ENCODE measurements at places on chromosomes 16 and 17.

DNA sequence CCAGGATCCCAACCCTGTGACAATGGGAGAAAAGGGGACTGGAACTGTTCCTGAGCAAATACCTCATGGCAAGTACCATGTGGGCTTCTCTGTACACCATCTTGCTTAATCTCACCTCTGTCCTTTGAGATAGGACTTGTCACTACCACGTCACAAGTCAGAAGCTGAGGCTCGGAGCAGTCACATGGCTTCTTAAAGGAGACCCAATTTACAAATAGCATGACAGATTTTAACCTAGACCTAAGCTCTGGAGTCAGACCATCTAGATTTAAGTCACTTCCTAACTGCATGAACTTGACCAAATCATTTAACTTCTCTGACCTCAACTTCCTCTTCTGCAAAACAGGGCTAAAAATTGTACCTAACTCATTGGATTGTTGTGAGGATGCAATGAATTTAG, 36.0 kb upstream of the CCL1 start:
- no peak for DNase-seq

DNA sequence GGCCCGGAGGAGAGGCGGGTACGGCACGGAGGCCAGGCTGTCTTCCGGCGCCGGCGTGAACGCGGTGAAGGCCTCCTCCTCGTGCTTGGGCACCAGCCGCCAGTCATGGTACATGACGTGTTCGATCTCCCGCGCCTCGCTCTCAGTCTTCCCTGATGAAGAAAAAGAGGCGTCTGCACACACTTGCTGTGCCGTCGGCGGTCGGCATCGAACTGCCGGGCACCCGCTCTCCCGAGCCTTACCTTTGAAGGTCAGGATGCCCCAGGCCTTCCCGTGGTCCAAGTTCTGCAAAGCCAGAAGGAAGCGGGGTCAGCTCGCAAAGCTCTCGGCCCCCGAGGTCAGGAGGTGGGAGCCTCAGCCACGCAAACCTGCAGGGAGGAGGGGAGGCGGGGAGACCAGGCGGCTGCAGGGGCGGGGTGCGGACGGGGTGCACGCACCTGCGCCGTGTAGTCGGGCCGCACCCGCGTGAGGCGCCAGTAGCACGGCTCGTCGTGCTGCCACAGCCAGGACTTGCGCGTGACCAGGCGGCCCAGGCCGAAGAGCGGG, at the start of gene EME2:
EME2 (plus strand) TSS at position 449 of the 546 bp plus-strand sequence. CDS start 418 bp downstream, outside the sequence.
- DNase-seq: no peak

GRCh38 chr16:89420204-89420603, 70.2 kb downstream of the ANKRD11 start:
- DNase-seq: no peak

DNA sequence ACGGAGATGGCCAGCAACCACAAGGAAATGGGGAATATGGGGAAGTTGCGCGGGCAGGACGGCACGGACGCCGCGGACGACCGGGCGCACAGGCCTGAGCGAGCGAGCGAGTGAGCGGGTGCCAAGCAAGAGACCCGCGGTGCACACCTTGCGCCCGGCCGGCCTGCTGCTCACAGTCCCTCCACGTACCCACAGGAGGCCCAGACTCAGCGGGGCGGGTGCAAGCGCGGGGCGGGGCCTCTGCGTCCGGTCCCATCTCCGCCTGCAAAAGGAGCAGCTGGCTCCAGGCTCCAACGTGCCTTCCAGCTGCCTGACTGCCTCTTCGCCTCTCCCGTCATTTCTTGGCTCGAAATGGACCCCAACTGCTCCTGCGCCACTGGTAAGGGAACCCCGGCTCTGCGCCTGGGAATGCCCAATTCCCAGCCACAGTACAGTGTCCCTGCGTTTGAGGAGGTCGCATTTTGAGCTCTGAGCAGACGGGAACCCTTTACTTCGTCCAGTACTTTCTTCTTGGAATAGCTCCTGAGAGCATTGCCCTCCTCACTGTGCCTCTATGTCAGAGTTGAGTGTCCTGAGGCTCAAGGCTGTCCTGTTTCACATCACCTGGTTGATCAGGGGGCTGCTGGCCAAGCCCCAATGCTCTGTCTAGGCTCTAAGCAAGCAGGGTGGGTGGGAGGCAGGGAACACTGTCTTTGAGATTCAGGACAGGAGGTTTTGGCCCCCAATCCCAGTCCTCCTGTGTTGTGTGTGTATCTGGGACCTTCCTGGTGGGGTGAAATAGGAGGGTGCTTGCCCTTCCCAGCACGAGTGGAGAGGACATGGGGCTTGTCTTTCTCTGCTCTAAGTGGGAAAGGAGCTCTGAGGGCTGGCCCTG, 8.1 kb upstream of the MT1E start:
- DNase-seq: no peak

- peak; percentile 9 for DNase-seq
Observed at GRCh38 chr17:69828087-69828486, 246.9 kb upstream of the KCNJ16 start.

GRCh38 chr17:12523244-12523643, 142.4 kb upstream of the MYOCD start:
- no peak for DNase-seq

- DNase-seq: no peak
Observed at GRCh38 chr17:46736100-46736499, 82.4 kb downstream of the WNT3 start.

- DNase-seq: no peak
Observed at GRCh38 chr17:50534222-50534978, 1.9 kb downstream of the EPN3 start.

DNA sequence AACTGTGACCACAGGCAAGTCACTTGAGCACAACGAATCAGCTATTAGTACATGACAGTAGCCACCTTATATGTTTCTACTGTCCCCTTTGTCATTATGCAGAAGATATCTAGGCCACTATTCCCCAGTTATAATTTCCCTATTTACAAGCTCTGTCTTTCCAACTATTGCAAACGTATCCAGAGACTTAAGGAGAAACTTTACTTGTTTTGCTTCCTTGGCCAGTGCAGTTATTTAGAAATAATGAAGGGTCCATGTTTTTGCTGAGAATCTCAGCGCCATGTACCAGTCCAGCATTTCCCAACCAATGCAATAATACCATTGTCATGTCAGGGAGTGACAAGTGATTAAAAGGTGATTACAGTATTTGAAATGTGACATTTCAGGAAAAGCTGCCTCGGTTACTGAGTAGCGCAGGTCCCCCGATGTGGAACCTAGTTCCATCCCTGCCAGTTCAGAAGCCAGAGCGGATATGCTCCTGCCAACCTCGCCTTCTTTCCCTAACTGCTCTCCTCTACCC, 743 bp downstream of the ZNF624 start:
- no peak for DNase-seq

DNA sequence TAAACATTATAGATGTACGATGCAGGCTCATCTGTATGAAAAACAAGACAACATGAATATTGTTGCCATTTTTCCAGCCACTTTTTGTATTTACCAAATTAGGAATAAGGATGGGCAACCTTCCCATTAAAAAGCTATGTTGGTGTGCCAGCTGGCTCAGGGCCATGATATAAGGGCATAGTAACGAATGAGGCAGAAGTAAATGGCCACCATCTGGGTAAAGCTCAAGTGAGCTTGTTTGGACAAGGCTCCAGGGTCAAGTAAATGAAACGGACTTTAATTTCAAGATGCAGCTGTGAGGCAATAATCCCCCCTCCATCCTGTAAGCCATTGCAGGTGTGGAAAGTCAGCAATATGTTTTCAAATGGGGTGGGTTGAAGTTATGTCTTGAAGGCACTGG, 930.9 kb upstream of the CDH8 start:
- DNase-seq: no peak

- DNase-seq: no peak
Observed at GRCh38 chr17:13352747-13353415, 248.8 kb downstream of the HS3ST3A1 start.

DNA sequence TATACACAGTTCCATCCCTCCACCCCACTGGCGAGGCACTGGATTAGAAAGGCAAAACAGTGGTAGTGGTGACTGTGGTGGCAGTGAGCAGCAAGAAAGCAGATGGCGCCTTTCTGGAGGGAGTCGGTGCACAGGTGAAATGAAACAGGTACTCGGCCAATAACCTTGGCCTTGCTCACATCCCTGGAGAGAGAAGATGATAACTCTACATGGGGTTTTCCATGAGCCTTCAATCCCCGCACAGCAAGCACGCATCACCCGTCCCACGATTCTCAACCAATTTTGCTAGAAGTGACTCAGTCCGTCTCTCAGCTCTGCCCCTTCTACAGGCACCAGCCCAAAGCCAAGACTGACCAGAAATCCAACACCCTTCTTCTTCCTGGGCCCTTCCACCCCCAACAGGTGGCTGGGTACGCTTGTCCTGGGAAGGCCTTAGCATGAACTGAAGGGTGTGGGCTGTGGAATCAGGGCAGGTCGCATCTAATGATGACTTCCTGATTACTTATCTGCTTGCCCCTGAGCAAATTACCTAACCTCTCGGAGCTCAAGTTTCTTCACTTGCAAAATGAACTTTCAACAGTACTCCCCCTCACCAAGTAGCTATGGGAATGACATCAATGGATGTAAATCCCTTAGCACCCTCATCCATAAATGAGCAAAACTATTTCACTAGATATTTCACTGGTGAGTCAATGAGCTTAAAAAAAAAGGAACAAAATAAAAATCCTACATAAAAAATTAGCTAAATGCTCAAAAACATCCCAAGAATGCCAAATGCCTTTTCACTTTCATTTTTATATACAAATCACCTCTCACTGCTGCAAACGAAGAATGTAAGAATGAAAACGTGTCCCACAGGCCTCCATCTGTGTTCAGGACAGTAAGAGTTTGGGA, 18.0 kb downstream of the XPO6 start:
- DNase-seq: no peak

- no peak for DNase-seq
Observed at GRCh38 chr17:10429421-10430045, 7.8 kb upstream of the MYH8 start.

- no peak for DNase-seq
Observed at GRCh38 chr17:6067060-6067459, 3.1 kb upstream of the WSCD1 start.

- peak; percentile 73 for DNase-seq
Observed at GRCh38 chr16:89442990-89443726, 47.2 kb downstream of the ANKRD11 start.

DNA sequence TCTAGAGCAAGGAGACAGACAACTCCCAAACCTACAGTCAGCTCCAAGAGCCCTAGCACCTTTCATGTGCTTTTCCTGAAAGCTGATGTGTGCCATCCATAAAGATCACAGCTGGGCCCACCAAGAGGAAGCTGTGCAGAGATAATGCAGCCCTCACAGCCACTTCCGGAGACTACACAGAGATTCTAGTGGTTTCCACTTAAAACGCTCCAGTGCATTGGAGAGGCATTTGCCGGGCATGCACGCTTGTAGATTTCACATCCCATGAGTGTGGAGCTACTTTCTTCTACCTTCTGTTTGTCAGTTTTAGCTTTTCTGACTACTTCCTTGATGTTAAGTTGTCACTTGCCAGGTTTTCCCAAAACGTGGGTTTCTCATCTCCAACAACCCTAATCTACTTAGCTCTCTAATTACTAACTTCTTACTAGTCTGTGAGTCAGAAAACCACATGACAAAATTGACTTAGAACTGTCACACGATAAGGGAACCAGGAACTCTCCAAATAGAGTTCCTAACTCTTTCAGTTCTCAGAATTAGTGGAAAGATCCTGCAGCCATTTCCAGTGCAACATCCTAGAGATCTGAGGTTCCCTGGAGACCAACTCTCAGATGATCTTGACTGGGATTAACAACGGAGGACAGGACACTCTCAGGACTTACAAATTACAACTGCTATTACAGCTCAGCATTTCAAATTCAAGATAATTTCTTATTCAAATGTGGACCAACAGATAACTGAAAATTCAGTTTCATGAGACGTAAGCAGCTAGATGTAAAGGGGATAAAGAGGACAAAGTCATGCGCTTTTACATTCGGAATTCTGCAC, 28.6 kb downstream of the PMP22 start:
- no peak for DNase-seq

DNA sequence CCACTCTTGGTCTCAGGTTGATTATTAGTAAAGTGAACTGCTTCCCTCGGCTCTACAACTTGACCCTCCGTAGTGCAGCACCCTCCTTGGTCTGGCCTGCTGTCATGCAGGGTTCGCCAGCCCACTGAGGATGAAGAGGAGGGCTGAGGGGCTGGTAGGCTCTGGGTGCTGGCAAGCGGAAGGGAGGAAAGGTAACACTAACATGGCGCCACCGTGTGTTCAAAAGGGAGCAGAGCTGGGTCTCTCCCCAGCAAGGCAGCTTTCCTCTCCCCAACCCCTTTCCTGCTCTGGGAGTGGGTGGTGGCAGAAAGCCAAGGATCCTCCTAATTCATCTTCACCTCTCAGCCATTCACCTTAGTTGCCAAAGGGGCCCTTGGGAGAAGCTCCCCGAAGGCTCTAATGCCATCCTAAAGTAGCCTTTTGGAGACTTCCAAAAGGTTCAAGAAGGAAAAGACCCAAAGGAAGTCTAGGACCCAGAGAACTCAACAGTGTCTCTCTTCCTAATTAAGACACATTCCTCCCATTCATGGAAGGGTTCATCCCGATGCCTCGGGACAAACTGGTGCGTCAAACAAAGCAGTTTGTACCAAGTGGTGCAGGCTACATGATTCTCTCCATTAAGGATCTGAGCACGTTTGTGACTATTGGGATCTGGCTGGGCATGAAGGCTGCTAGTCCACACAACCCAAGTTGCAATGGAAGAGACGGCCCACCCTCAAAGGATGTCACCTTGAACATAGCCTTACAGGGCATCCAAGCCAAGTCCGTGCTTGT, 90.8 kb upstream of the TOB1 start:
- DNase-seq: no peak

GRCh38 chr16:13322336-13322735, 420.9 kb downstream of the SHISA9 start:
- DNase-seq: no peak

DNA sequence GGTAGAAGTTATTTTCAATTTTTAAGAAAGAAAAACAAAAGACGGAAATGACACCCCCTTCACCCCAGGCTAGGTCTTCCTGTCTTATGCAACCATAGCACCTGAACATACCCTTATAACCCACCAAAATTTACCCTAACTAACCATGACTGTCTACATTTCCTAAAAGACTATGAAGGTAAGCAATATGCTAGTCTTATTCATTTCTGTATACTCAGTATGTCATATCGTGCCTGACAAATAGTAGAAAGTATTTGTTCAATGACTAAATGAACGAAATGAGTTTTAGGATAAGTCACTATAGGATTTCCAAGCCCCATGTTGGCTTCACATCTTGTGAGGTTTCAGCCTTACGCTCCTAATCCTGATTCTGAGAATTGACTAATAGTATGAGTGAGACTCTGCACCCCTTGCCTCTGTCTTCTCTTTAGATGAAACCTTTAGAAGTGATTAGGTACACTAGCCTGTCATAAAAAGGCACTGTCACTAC, 6.5 kb downstream of the ADAT1 start:
- no peak for DNase-seq

- DNase-seq: no peak
Observed at GRCh38 chr17:6940186-6940649, 55.6 kb upstream of the ALOX12 start.

DNA sequence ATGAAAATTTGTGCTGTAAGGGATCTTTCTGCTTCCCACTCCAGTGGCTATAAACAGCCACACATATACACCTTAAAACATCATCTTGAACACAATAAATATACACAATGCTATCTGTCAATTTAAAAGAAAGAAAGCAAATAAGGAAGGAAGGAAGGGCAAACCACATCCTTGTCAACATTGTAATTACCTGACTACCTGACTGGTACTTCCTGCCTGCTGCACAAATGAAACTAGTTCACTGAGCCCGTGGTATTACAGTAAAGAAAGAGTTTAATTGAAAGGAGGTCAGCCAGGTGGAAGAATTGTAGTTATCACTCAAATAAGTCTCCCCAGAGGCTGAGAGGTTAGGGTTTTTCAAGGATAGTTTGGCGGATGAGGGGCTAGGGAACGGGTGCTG, 344.4 kb upstream of the ASIC2 start:
- no peak for DNase-seq

All from renal cortex interstitium (tissue), 15 donors.